Thoracic aorta endothelial cell (primary cell): ENCODE measurements at places on chromosomes 13 and 19. TPM values are rescaled to one million over a fixed set of nuclear protein-coding genes. Genes with fewer than 3 reads are reported as not detected.

ZSWIM9 gene
- total RNA-seq: 2.9 TPM in 2 replicates

CYP2A6 gene
- total RNA-seq: not detected in 2 replicates

EID2B gene
- 3.2 and 4.4 TPM in 2 replicates for total RNA-seq

PDX1 gene
- not detected in 2 replicates for total RNA-seq

DLEU7 gene
- total RNA-seq: not detected in 2 replicates

RFX2 gene
- 6.3 and 6.4 TPM in 2 replicates for total RNA-seq

CEACAM5 gene
- total RNA-seq: not detected in 2 replicates

SMIM44 gene
- not detected in 2 replicates for total RNA-seq

KLK11 gene
- total RNA-seq: not detected in 2 replicates

MBD3L2 gene
- not detected in 2 replicates for total RNA-seq

OR7D2 gene
- total RNA-seq: 0.22 and 0.27 TPM in 2 replicates

ZNF329 gene
- total RNA-seq: 8.8 and 9.5 TPM in 2 replicates

CGB2 gene
- total RNA-seq: not detected in 2 replicates

C5AR1 gene
- total RNA-seq: not detected in 2 replicates

CEACAM20 gene
- not detected in 2 replicates for total RNA-seq

COX6B2 gene
- total RNA-seq: 0.29 TPM in 1 of 2 replicates, not detected in the other

SARS2 gene
- total RNA-seq: 14.1 and 24.6 TPM in 2 replicates

SHANK1 gene
- 1.5 and 2.9 TPM in 2 replicates for total RNA-seq

RPL13A gene
- total RNA-seq: 1,873 and 2,063 TPM in 2 replicates

NLRP11 gene
- total RNA-seq: not detected in 2 replicates

SPTBN4 gene
- total RNA-seq: 0.07 TPM in 1 of 2 replicates, not detected in the other

CERS1 gene
- total RNA-seq: 1.3 and 1.9 TPM in 2 replicates

PRKACA gene
- 43.4 and 61.5 TPM in 2 replicates for total RNA-seq

CGB3 gene
- not detected in 2 replicates for total RNA-seq

PCDH9 gene
- total RNA-seq: 4.5 and 10.5 TPM in 2 replicates

SPACA4 gene
- not detected in 2 replicates for total RNA-seq

EXOC3L2 gene
- 1.2 and 1.7 TPM in 2 replicates for total RNA-seq

PLPPR3 gene
- total RNA-seq: 0.07 and 0.40 TPM in 2 replicates

PRRG2 gene
- total RNA-seq: 1.9 and 3.1 TPM in 2 replicates

R3HDM4 gene
- total RNA-seq: 20.1 and 26.1 TPM in 2 replicates

ZNF610 gene
- total RNA-seq: 1.4 and 3.1 TPM in 2 replicates

MZF1 gene
- 14.1 and 14.9 TPM in 2 replicates for total RNA-seq

LATS2 gene
- total RNA-seq: 54.9 and 61.8 TPM in 2 replicates

SMIM24 gene
- total RNA-seq: not detected in 2 replicates

PRR22 gene
- total RNA-seq: 0.40 and 0.65 TPM in 2 replicates

UQCRFS1 gene
- total RNA-seq: 41.6 and 45.7 TPM in 2 replicates

BAX gene
- total RNA-seq: 81.7 and 89.2 TPM in 2 replicates

NCR1 gene
- total RNA-seq: not detected in 2 replicates

FCAR gene
- not detected in 2 replicates for total RNA-seq

ZNF888 gene
- total RNA-seq: 3.7 and 5.0 TPM in 2 replicates

RAB3D gene
- 44.4 and 51.0 TPM in 2 replicates for total RNA-seq

FAM124A gene
- total RNA-seq: 8.6 and 23.3 TPM in 2 replicates

TDRD12 gene
- under 0.01 and 0.36 TPM in 2 replicates for total RNA-seq

MYCBP2 gene
- 140 and 145 TPM in 2 replicates for total RNA-seq

CRX gene
- not detected in 2 replicates for total RNA-seq

C3 gene
- 0.14 and 0.27 TPM in 2 replicates for total RNA-seq

NAPSA gene
- total RNA-seq: not detected in 2 replicates

GDF15 gene
- total RNA-seq: 103 and 114 TPM in 2 replicates

KLK15 gene
- 0.13 TPM in 1 of 2 replicates, not detected in the other for total RNA-seq

KCTD15 gene
- 68.0 and 70.5 TPM in 2 replicates for total RNA-seq

RABAC1 gene
- 67.9 and 89.9 TPM in 2 replicates for total RNA-seq

SBK3 gene
- total RNA-seq: 0.27 and 0.65 TPM in 2 replicates

HSH2D gene
- total RNA-seq: not detected in 2 replicates

CD22 gene
- total RNA-seq: 1.1 TPM in 1 of 2 replicates, not detected in the other
